Glomerular endothelial cell (primary cell): ENCODE measurements at places on chromosomes 3 and 15.

DNA sequence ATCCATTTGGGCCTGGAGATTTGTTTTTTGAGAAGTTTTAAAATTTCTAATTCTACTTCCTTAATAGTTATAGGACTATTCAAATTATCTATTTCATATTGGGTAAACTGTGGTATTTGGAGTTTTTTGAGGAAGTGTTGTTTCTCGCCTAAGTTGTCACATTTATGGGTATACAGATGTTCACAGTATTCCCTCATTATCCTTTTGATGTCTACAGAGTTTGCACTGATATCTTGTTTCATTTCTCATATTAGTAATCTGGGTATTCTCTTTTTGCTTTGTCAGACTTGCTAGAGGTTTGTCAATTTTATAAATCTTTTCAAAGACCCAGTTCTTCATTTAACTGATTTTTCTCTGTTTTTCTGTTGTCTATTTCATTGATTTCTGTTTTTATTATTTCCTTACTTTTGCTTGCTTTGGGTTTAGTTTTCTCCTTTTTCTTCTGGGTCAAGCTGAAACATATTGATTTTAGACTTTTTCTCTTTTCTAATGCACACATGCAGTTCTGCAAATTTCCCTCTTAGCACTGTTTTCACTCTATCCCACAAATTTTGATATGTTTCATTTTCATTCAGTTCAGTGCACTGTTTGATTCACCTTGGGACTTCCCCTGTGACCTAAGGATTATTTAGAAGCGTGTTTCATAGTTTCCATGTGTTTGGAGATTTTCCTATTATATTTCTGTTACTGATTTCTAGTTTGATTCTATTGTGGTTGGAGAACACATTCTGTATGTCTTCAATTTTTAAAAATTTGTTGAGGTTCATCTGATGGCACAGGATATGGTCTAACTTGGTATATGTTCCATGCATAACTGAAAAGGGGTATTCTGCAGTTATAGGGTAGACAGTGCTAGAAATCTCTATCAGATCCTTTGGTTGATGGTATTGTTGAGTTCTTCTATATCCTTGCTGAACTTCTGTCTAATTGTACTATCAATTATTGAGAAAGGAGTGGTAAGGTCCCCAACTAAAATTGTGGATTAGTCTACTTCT, 79.6 kb downstream of the SUMF1 start:
- DNase-seq: no peak

DNA sequence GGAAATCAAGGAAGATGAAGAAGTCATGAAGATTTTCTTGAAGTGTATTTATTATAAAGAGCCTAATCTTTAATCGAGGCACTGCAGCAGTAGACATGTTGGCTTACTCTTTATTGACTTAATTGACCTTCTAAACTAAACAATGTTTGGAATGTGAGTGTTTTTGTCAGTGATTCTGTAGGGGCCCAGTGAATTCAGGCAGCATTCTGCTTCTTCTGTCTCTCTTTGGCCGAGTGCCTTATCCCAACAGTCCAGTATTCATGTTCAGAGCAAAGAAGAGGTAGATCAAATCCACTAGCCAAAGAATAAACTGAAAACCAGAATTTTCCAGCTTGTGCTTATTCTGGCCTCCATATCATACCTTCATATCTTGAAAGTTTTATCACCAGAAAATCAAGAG, 55.7 kb downstream of the RLBP1 start:
- no peak for DNase-seq

GRCh38 chr3:126993436-126993835, 10.5 kb downstream of the PLXNA1 start:
- DNase-seq: no peak

- DNase-seq: no peak
Measured at GRCh38 chr3:107970993-107971580, 119.7 kb downstream of the CD47 start.

DNA sequence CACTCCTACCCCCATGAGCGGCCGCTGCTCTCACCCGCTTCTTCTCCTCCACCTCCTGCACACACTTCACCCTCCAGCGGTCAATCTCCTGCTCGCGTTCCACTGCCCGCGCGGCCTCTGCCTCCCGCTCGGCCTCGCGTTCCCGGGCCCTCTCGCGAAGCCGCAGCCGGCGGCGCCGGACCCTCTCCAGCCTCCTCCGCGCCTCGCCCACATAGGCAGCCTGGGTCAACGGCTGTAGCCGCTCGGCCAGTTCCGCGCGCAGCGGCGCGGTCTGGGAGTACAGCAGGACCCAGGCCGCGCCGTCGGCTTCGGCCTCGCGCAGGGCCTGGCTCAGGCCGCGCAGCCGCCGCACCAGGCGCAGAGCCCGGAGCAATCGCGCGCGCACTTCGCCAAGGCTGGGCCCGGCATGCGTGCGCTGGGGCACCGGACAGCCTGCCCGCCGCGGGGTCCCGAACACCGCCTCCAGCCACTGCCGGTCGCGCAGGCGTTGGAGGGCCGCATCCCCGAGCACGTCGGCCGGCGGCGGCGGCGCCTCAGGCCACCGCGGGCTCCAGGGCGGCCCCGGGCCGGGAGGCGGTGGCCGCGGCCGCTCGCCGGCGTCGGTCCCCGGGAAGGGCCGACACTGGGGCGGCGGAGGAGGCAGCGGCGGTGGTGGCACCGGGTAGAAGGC, 595 bp downstream of the PDCD7 start:
- no peak for DNase-seq

- DNase-seq: no peak
Measured at GRCh38 chr3:32571192-32571485, 481 bp upstream of the DYNC1LI1 start.

DNA sequence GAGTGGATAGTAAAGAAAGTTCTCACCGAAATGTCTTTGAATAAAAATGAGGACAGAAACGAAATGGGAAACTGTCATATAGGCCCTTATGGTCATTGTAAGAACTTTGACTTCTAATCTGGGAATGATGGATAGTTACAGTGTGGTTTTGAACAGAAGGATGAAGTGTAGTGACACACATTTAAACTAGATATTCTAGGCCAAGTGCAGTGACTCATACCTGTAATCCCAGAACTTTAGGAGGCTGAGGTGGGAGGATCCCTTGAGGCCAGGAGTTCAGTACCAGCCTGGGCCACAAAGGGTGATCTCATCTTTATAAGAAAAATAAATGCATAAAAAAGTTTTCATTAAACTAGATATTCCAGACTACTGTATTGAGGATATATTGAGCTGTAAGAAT, 452.8 kb downstream of the ROBO1 start:
- DNase-seq: no peak

GRCh38 chr3:39388741-39389248, 5.6 kb downstream of the SLC25A38 start:
- DNase-seq: no peak

DNA sequence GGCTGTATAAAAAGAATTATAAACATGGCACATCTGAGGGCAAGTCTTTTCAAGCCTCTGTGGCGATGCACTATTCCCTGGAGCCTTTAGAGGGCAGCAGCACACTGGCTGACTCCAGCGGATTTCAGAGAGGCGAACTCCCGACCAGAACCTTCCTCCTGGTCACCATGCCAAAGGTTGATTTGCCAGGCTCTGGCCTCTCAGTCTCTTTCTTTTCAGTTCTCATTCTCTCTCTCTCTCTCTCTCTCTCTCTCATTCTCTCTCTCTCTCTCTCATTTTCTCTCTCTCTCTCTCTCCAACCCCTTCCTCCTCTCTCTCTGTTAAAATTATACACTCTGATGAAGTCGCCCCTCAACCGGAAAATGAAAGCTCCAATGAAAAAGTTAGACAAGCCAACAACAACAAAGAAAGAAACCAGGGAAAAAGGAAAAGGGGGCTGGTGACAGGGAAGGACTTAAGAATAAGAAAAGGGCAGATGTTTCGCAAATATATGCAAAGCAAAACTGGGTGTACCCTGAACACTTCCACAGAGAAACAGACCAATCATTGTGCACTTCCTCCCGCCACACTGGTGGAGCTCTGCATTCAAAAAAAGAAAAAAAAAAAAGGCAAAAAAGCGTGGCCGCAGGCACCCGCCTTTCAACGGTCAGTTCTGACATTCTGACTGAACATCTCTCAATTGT, 90.2 kb downstream of the TIGIT start:
- DNase-seq: peak; percentile 60

GRCh38 chr3:61575893-61576292, 14.5 kb downstream of the PTPRG start:
- no peak for DNase-seq

DNA sequence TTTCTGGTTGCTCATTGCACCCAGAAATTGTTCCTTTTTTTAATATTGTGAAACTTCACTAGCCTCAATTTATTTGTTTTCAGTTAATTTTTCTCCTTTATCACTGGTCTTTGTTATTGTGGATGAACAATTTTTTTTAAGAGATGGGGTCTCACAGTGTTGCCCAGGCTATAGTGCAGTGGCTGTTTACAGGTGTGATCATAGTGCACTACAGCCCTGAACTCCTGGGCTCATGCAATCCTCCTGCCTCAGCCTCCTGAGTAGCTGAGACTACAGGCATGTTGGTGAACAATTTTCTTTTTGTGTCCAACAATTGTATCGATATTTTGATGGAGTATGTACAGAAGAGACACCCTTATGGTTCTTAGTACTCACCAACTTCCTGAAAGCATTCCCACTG, 26.3 kb downstream of the BLM start:
- DNase-seq: no peak

GRCh38 chr15:84600331-84600686, 500 bp upstream of the ZSCAN2 start:
- no peak for DNase-seq

DNA sequence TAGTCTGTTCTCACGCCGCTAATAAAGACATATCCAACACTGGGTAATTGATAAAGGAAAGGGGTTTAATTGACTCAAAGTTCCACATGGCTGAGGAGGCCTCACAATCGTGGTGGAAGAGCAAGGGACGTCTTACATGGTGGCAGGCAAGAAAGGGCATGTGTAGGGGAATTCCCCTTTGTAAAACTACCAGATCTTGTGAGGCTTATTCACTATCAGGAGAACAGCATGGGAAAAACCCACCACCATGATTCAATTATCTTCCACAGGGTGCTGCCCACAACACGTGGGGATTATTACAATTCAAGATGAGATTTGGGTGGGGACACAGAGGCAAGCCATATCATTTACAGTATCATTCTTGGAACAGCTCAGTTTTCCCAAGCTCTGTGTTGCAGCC, 268.0 kb downstream of the SUCLG2 start:
- DNase-seq: no peak

DNA sequence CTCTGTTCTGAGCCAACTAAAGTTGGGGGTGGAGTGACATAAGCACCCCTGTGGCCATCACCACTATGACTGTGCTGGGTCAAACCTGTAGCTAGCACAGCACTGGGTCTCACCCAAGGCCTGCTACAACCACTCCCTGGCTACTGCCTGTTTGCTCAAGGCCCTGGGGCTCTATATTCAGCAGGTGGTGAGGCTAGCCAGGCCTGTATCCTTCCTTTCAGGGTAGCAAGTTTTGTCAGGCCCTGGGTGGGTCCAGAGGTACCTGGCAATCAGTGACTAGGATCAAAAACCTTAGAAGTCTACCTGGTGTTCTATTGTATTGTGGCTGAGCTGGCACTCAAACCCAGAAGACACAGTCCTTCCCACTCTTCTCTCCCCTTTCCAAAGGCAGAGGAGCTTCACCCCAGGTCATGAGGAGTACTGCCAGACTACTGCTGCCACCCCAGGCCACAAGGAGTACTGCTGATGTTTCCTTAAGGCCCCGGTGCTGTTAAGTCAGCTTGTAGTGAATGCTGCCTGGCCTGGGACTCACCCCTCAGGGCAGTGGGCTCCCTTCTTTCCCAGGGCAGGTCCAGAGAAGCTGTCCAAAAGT, 170.8 kb downstream of the IGSF11 start:
- no peak for DNase-seq

DNA sequence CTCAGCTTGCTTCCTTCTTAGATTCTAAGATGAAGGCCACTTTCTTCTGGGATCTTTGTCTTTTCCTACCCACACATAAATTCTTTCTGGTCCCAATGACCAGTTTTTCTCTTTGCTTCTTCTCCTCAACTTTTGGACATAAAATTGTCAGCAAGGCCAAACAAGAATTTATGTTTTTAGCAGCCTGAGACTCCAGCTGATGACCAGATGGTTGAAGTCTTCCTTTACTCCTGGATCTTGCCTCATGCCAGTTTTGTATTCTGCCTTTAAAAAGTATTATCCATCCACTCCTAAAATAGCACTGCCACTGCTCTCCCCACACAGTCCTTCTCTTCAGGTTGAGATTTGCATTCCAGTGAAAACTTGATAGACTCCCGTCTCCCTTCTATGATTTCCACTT, 236.0 kb downstream of the VPS13C start:
- DNase-seq: no peak

DNA sequence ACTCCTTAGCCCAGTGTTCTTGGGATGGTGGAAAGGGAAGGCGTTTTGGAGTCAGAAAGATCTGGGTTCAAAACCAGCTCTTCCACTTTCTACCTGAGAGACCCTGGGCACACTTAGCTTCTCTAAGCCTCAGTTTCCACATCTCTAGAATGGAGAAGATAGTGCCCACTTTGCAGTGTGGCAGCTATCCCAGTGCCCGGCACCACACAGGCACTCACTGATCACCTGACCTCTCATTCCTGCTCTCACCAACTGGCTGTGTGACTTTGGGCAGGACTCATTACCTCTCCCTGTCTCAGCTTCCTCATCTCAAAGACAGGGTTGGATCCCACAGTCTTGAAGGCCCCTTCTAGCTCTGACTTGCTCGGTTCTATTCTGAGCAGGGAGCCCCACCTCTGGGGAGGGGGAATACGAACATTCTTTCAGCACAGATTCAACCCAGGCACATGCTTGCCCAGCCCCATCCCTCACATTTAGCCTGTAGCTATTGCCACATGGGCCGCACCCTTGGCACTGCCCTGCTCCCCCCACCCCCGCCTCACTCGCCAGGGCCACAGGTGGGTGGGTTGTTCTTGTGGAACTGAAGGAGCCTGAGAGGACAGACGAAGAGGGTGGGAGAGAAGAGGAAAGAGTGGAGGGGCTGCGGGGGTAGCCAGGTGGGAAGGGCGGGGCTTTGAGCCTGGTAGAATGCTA, 39.2 kb downstream of the EPHB3 start:
- no peak for DNase-seq

DNA sequence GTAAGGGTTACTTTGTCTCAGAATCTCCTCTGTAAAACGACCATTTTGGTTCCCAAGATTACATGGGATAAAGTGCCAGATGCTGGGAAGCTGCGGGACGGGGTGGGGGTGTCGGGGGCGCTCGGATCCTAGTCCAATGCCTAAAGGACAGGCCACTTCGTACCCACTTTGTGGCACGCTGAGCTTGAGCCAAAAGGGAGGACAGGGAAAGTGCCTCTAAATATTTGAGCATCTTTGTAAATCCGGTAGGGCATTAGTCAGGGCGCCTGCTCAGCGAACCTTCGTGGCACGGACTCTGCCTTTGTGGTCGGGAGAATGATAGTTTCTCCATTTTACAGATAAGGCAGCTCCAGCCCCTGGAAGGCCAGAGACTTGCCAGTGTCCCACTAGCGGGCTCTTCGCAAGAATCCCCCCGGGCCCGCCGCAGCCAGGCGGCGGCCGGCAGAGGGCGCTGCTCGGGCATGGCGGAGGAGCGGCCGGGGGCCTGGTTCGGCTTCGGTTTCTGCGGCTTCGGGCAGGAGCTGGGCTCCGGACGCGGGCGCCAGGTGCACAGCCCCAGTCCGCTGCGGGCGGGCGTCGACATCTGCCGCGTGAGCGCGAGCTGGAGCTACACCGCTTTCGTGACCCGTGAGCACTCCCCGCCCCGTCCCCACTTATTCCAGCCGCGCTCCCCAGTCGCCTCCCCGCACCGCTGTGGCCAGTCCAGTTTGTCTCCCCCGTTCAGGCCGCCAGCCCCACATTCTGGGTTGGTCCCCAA, 1.8 kb downstream of the RCCD1 start:
- DNase-seq: no peak

GRCh38 chr3:197456261-197457091, 99.3 kb downstream of the BDH1 start:
- no peak for DNase-seq
